Urinary bladder (tissue), 4 donors: ENCODE measurements at places on chromosomes 4 and X. TPM values are rescaled to one million over a fixed set of nuclear protein-coding genes. Genes with fewer than 3 reads are reported as not detected.

The MAGEE1 gene
- polyA plus RNA-seq: 4.8 TPM

- DNase-seq: no peak
Measured at GRCh38 chr4:89247951-89248350, 59.6 kb downstream of the GPRIN3 start.

GRCh38 chr4:80425124-80426100, 89.9 kb downstream of the CFAP299 start:
- DNase-seq: no peak

The INTS6L gene
- 5.9 TPM for polyA plus RNA-seq

DNA sequence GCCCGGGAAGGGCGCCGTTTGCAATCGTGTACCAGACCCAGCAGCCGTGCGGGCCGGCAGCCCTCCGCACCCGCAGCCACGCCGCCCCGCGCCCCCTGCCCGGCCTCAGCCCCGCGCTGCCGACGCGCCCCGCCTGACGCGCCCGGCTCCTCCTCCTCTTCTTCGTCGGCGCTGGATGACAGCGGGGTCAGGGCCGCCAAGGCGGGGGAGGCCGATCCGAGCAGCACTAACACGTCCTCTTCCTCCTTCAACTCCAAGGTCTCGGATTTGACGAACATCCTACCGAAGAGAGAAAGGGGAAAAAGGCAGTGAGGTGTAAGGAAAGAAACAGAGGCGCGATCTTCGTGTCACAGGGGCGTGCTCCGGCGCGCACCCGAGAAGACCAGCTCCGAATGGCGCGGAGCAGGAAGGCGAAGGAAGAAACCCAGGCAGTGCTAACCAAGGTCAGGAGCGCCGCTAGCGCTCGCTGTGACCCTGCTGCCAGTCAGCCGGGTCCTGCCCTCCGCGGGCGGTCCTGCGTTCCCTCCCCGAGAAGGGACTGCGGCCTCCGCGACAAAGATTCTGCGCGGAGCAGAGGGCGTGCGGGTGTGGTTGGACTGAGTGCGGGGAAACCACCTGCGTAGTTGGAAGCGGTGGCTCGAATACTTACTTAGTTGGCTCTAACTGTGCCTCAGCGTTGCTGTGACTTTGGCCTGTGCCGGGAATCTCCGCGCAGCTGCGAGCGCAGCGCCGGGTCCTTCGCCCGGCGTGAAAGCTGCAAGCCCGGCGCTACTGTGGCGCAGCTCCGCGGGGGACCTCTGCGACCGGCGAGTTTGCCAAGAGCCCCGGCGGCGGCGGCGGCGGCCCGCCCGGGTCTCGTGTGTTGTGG, 548 bp downstream of the NEUROG2 start:
- DNase-seq: no peak

- no peak for DNase-seq
Measured at GRCh38 chr4:127165971-127166370, 466.8 kb upstream of the INTU start.

The SERTM2 gene
- polyA plus RNA-seq: 0.16 TPM

- no peak for DNase-seq
Measured at GRCh38 chrX:73647212-73647611, 84.2 kb downstream of the CHIC1 start.

- DNase-seq: no peak
Measured at GRCh38 chr4:119031218-119031617, 104.4 kb upstream of the MYOZ2 start.

The CLCN3 gene
- polyA plus RNA-seq: 17.6 TPM

GRCh38 chrX:4978613-4979012, 1250.1 kb downstream of the NLGN4X start:
- no peak for DNase-seq

The MAGEB10 gene
- not detected for polyA plus RNA-seq

The WDFY3 gene
- 20.6 TPM for polyA plus RNA-seq

GRCh38 chr4:73520821-73521220, 39.3 kb downstream of the AFM start:
- no peak for DNase-seq

GRCh38 chrX:118182025-118182424, 65.4 kb upstream of the KLHL13 start:
- DNase-seq: no peak

GRCh38 chr4:139560406-139561104, 4.5 kb upstream of the SETD7 start:
- DNase-seq: no peak

DNA sequence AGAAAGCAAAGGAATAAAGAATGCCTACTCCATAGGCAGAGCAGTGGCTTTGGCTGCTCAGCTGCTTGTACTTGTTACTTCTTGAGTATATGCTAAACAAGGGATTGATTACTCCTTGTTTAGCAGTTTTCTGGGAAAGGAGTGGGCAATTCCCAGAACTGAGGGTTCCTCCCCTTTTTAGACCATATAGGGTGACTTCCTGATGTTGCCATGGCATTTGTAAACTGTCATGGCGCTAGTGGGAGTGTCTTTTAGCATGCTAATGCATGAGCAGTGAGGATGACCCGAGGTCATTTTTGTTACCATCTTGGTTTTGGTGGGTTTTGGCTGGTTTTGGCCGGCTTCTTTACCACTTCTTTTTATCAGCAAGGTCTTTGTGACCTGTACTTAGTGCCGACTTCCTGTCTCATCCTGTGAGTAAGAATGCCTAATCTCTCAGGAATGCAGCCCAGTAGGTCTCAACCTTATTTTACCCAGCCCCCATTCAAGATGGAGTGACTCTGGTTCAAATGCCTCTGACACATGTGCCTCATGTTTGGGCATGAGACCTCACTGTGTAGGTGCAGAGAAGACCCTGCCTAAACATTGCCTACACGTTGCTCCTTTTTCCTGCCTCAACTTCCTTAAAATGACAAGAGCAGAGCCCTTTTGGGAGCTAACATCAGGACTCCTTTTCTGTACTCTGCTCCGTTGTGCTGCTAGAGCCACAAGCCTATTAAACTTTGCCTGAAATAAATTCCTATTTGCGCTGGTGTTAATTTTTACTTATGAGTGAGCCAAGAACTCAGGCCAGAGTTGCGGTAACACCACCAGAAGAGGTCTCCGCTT, 21.0 kb upstream of the UBA6 start:
- no peak for DNase-seq
